ENCODE measurements at places on chromosomes 2 and 18.

DNA sequence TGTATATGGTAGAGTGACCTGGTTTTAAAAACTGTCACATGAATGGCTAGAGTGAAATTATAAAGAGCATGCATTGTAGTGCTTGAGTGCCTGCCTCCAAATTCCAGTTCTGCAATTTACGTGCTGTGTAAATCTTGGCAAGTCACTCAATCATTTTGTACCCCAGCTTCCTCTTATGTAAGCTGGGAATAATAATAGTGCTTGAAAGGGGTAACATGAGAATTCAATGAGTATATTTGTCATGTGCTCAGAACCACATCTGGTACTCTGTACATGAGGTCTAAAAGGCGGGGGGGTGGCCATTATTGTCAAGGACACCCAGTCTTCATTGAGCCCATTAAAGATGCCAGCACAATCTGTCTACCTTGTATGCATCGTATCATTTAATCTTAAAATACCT lies 214.8 kb downstream of the MC4R start:
- no peak for DNase-seq

- no peak for DNase-seq
Observed at GRCh38 chr2:180520921-180521581, 459.4 kb upstream of the UBE2E3 start.

DNA sequence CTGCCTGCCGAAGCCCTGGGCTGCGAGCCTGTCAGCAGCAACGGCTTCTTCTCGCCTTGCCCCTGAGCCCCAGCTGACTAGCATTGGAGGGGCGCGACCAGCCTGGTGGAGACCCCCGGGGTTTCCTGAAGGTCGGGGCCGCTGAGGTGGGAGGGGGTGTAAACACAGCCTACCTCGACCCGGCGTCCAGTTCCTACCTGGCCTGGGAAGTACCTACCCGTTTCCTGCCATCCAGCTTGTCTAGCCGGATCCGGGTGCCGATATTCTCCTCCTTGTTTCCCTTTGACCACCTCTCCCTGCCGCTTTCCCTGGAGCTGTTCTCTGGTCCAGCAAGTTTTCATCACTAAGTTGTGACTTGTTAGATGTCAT lies 511 bp downstream of the MOB4 start:
- DNase-seq, result peak; percentile 20

GRCh38 chr18:55214534-55214933 lies 255.3 kb upstream of the CCDC68 start:
- no peak for DNase-seq

DNA sequence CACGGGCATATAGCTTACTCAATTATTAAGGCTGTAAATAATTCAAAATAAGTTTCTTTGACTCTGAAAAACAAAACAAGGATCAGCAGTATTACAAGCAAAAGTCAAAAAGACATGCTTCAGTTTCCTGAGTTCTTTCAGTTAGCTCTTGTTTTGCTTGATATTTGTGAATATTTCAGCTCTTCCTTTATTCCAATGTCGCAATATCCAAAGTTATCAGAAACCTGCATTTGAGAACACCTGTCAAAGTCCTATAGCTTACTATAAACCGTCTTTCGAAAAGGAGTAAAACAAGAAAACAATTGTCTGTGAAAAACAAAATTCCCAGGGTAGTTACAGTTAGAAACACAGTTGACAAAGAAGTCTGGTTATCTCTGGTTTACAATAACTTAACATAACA lies 14.7 kb downstream of the CYP27A1 start:
- no peak for DNase-seq

DNA sequence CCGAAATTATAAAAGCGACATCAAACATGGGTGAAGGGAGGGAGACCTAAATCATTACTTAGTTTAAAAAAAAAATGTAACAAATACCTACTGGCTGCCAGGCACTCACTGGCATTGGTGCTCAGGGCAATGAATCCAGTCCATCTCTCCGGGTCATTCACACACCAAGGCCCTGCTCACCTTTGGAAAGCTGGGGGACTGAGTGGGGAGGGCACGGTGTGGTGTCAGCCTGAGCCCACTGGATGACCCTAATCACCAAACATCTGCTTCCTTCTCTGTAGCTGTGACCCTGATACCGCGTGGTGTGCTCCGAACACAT lies 336 bp upstream of the DDX1 start:
- no peak for DNase-seq

DNA sequence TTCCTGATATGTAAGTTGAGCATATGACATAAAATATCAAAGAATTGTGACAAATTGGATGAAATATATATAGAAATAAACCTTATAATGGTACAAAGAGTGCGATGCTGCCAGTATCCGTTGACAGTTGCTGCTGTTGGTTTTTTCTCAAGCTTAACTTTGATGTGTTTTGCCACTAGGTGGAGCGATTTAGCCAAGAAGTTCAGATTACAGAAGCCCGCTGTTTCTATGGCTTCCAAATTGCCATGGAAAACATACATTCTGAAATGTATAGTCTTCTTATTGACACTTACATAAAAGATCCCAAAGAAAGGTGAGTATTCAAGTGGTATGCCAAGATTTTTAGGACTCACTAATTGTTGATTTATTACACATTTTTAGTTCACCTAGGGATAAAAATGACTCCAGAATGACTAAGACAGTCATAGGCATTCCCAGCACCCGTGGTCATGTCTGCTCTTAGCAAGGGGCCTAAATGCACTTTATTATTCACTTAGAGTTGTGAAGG lies 2.1 kb downstream of the RRM2 start:
- DNase-seq, result peak; percentile 85

GRCh38 chr18:79931475-79931874 lies 20.0 kb downstream of the SLC66A2 start:
- DNase-seq, result no peak

DNA sequence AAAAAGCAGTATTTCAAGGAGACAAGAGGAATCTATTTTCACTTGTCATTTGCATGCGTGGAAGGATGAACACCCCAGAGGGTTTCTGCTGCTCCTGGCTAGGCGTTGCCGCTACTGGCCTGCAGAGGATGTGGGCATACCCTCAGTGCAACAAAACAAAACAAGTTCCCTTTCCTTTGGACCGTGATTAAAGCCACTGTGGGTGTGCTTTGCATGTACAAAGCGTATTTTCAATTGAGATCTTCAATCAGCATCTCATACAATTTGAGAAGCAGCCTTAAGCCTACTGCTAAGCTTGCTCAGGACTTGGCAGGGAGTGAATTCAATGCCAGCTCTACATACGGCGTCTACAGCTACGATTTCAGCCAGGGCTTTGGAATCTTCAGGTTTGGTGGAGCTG lies 298.4 kb downstream of the LPIN1 start:
- no peak for DNase-seq

DNA sequence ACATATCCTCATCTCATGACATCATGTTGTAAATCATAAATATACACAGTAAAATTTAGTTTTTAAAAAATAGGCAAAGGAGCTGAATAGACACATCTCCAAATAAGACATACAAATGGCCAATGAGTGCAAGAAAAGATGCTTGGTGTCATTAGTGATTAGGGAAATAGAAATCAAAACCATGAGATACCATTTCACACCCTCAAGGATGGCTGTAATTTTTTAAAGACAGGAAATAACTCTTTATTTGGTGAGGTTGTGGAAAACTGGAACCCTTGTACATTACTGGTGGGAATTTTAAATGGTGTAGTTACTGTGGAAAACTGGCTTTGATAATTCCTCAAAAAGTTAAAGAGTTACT lies 141.6 kb downstream of the PTRHD1 start:
- no peak for DNase-seq

- no peak for DNase-seq
Observed at GRCh38 chr2:159716857-159717256, 4.6 kb downstream of the MARCHF7 start.

GRCh38 chr2:158835431-158835830 lies 40.3 kb downstream of the DAPL1 start:
- no peak for DNase-seq
